ENCODE measurements at places on chromosomes 4 and X. TPM values are rescaled to one million over a fixed set of nuclear protein-coding genes. Genes with fewer than 3 reads are reported as not detected.

The CASP6 gene
- total RNA-seq: 7.3 TPM

The RAB41 gene
- 3.7 TPM for total RNA-seq

The LEF1 gene
- 35.0 TPM for total RNA-seq

The CLDN2 gene
- not detected for total RNA-seq

The ZNF518B gene
- total RNA-seq: 38.1 TPM

The NEIL3 gene
- 2.0 TPM for total RNA-seq

DNA sequence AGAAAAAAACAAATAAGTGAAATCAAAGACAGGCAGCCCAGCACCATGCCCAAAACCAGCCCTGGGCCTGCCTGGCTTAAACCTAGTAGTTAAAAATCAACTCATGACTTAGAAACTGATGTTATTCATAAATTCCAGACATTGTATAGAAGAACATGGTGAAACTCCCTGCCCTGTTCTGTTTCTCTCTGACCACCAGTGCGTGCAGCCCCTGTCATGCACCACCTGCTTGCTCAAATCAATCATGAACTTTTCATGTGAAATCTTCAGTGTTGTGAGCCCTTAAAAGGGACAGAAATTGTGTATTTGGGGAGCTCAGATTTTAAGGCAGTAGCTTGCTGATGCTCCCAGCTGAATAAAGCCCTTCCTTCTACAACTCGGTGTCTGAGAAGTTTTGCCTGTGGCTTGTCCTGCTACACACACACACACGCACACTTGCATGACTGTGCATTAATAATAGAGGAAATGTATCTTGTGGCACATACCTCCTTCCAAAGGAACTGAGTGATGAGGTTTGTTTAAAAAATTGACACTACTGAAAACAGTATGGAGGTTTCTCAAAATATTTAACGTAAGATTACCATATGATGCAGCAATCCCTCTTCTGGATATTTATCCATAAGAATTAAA, 39.2 kb upstream of the UGT2B7 start:
- H3K27ac ChIP-seq: no peak overlapping the region
- H3K4me1 ChIP-seq: no peaks in the 10 kb centered on the region
- no peaks in the 10 kb centered on the region for H3K27me3 ChIP-seq
- H3K4me3 ChIP-seq: no peak overlapping the region
- no peaks in the 10 kb centered on the region for H3K36me3 ChIP-seq
- no peak for DNase-seq

DNA sequence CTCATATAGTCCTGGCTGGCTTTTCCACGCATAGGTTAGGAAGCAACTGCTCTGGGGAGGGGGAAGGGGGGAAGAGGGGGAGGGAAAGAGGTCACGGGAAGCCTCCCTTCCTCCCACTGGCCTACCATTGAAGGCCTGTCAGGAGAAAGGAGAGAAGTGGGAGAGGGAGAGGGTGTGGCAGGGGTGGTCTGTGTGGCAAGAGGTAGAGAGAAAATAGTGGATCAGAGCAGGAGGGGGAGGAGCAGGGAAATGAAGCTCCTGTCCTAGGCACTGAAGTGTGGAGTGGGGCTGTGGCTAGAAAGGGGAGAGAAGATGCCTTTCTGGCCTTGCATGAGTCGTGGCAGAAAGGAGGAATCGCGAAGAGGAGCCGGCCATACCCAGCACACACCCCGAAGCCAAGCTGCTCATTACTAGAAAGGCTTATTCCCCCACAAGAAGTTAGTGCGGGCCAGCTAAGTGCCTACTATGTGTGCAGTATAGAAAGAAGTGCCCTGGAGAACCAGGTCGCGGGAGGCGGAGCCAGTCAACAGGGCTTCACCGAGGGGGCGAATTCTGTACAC, 1.1 kb upstream of the TMEM164 start:
- peak overlapping the region; percentile 74 for H3K27ac ChIP-seq
- DNase-seq: no peak
- H3K4me3 ChIP-seq: peak overlapping the region; percentile 51
- H3K4me1 ChIP-seq: no peaks in the 10 kb centered on the region
- no peaks in the 10 kb centered on the region for H3K27me3 ChIP-seq

GRCh38 chrX:47446431-47446830, 36.6 kb downstream of the ZNF41 start:
- no peak for DNase-seq
- H3K27ac ChIP-seq: no peak overlapping the region
- H3K4me1 ChIP-seq: no peaks in the 10 kb centered on the region
- no peak overlapping the region for H3K4me3 ChIP-seq
- H3K27me3 ChIP-seq: no peaks in the 10 kb centered on the region

GRCh38 chrX:110167952-110168451, 149.9 kb downstream of the AMMECR1 start:
- no peaks in the 10 kb centered on the region for H3K27me3 ChIP-seq
- no peaks in the 10 kb centered on the region for H3K4me1 ChIP-seq
- no peak overlapping the region for H3K4me3 ChIP-seq
- H3K36me3 ChIP-seq: no peaks in the 10 kb centered on the region

DNA sequence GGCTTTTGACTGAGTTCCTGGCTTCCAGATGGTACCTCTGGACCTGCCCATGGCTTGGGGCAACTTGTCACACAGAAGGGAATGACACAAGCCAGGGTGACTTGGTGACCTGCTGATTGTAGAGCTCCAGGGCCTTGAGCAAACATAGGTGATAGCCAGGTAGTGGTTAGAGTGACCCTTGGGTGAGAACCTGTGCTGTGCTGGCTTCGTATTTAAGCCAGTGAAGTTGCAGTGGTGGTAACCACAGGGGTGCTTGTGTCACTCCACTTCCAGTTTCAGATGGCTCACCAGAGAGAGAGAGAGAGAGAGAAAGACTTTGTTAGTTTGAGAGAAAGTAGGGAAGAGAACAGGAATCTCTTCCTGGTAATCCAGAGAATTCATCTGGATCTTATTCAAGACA, 471.6 kb downstream of the ZIC3 start:
- no peak overlapping the region for H3K4me3 ChIP-seq
- DNase-seq: no peak
- no peak overlapping the region for H3K27ac ChIP-seq
- no peaks in the 10 kb centered on the region for H3K36me3 ChIP-seq
- H3K4me1 ChIP-seq: no peaks in the 10 kb centered on the region

- no peak overlapping the region for H3K4me3 ChIP-seq
- no peaks in the 10 kb centered on the region for H3K36me3 ChIP-seq
- H3K4me1 ChIP-seq: no peaks in the 10 kb centered on the region
- DNase-seq: no peak
- H3K27me3 ChIP-seq: no peaks in the 10 kb centered on the region
Observed at GRCh38 chr4:82947498-82947897, 47.0 kb downstream of the THAP9 start.

DNA sequence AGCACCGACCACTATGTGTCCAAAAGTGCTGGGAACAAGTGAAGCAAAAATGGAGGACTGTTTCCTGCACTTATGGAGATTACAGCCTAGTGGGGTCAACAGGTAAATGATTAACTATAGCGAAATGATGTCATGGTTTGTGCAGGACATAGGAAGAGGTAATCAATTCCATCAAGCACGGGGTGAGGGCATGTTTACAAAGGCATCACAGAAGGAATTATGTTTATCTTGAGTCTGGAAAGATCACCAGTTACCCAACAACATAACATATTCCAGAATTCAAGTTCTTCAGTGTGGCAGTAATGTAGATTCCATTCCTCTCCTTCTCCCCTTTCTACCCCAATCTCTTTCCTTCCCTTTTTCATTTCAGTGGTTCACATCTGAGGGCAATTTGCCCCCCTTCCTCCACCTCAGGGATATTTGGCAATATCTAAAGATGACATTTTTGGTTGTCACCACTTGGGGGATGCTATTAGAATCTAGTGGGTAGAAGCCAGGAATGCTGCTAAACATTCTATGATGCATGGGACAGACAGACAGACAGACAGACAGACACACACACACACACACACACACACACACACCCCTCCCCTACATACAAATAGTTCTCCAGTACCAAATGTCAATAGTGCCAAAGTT, 24.1 kb downstream of the FAM47E start:
- no peaks in the 10 kb centered on the region for H3K4me1 ChIP-seq
- H3K27me3 ChIP-seq: no peaks in the 10 kb centered on the region
- no peaks in the 10 kb centered on the region for H3K36me3 ChIP-seq
- H3K4me3 ChIP-seq: no peak overlapping the region
- DNase-seq: no peak

DNA sequence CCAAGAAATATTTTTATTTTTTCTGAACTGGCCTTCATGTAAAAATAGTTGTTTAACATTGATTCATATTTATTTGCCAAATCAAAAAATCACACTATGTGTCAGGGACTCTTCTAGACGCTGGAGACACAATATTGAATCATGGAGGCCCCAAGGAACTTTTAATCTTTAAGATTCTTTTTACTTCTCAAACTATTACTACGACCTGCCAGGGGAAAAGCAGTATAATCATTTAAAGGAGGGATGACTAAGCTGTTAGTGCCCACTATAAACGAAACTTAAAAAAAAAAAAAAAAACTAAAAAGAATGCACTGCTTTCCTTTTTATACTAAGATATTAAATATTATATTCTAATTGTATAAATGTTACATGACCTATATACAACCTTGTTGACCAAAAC, 84.7 kb downstream of the PPA2 start:
- no peak overlapping the region for H3K4me3 ChIP-seq
- DNase-seq: no peak
- H3K36me3 ChIP-seq: no peaks in the 10 kb centered on the region
- H3K27ac ChIP-seq: no peak overlapping the region

- H3K4me1 ChIP-seq: peaks cover 42% of the 10 kb centered on the region
- no peaks in the 10 kb centered on the region for H3K36me3 ChIP-seq
- H3K27ac ChIP-seq: peak overlapping the region; percentile 100
Observed at GRCh38 chr4:54066088-54066415, 1.6 kb upstream of the CHIC2 start.

DNA sequence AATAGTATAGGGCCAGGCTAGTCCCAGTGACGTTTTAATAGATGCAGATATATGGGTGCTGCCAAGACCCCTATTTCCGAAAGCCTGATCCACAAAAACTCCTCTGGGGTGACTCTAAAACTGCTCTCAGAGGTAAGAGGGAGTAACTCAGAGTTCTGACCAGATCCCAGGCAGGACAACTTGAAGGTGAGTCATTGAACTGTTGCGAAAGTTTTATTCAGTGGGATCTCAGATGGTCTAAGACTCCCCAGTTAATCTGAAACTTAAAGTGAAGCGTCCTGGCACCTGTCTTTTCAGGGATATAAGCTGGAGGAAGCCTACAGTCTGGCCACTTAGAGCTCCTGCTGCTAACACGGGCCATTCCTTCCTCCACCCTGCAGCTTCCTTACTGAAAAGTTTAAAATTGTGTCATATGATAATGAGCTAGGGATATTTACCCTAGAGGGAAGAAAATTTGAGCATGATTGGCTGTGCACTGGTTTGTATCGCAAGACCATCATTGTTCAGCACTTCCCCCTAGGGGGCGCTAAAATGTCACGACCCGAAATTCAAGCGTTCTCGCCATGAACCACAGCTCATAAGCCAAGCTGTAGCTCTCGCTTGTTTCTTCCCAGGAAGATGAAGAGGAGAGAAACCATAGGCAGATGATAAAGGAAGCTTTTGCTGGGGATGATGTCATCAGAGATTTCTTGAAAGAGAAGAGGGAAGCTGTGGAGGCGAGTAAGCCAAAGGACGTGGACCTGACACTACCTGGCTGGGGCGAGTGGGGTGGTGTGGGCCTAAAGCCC, 19.5 kb downstream of the UTP14A start:
- peak; percentile 80 for DNase-seq
- no peak overlapping the region for H3K4me3 ChIP-seq
- H3K4me1 ChIP-seq: no peaks in the 10 kb centered on the region

DNA sequence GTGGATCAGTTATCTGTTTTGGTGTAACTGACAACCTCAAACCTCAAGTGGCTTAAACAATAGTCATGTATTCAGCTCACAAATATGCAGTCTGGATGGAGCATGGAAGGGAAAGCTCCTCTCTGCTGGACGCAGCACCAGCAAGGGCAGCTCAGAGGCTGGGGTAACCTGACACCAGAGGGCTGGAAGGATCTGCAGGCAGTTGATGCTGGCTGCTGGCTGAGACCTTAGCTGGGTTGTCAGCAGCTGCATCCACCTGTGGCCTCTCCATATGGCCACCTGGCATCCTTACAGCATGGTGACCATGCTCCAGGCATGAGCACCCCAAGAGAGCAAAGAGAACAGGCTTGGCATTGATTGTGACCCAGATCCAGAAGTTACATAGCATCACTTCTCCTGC, 46.7 kb downstream of the ENPP6 start:
- H3K36me3 ChIP-seq: no peaks in the 10 kb centered on the region
- no peak overlapping the region for H3K27ac ChIP-seq
- peaks cover 6% of the 10 kb centered on the region for H3K4me1 ChIP-seq
- no peak for DNase-seq
- no peaks in the 10 kb centered on the region for H3K27me3 ChIP-seq

- H3K27ac ChIP-seq: no peak overlapping the region
- H3K27me3 ChIP-seq: no peaks in the 10 kb centered on the region
- no peaks in the 10 kb centered on the region for H3K36me3 ChIP-seq
- no peak overlapping the region for H3K4me3 ChIP-seq
Observed at GRCh38 chr4:4726051-4726450, 133.4 kb upstream of the MSX1 start.

- H3K27ac ChIP-seq: no peak overlapping the region
- H3K27me3 ChIP-seq: no peaks in the 10 kb centered on the region
- no peak overlapping the region for H3K4me3 ChIP-seq
Observed at GRCh38 chr4:57125996-57126395, 15.8 kb upstream of the IGFBP7 start.

DNA sequence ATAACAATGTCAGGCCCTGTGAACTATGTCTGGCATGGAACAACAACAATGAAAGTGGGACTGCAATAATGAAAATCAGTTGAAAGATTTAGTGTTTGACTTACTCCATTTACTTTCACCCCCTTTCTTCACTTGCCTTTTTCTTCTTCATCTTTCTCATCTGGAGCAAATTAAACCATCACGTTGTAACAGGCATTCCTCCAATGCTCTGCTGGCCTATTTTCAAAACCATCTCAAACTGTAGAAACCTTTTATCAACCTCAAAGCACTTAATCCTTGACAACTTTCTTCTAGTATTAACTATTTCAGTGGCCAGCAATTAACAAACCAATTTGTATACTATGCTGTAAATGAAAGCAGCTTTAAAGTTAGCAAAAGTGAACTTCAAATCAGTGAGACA, 8.3 kb downstream of the KLHL13 start:
- H3K27ac ChIP-seq: no peak overlapping the region
- no peaks in the 10 kb centered on the region for H3K36me3 ChIP-seq
- H3K4me1 ChIP-seq: no peaks in the 10 kb centered on the region
- no peaks in the 10 kb centered on the region for H3K27me3 ChIP-seq
